Vagina (tissue), 2 donors: ENCODE measurements at places on chromosomes 12 and 14.
A peak's percentile ranks its signal among the peaks of the same experiment; 100 is the strongest.

DNA sequence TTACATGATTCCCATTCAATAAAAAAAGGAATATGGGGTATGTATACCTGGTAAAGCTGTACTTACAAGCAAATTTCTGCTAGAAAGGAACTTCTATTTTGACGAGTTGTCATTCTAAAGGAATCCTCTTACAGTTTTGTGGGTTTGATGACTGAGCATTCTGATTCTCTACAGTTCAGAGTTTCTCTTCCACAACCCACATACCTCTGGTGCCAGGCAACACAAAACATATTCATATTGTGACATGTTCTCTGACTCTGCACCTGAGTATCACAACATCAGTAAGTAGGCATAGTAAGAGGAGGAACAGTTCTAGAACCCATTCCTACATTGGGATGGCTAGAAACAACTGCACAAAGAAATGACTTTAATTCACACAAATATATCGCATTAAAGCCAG is 636.6 kb downstream of the MED13L start:
- DNase-seq, result no peak

DNA sequence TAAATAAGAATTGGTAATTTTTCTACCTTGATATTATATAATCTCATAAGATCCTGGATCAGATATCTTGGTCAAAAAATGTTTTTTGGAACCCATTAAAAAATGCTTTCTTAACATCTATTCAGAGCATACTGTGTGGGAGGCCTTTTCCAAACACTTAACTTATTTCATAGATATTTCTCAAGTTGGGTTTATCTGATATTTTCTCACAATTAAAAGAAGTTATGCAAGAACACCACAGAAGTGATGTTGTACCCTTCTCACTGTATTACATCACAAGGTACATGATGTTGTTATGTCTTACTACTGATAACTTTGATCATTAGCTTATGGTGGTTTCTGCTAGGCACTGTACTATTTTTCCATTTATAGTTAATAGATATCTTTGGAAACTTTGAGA is 23.4 kb upstream of the PRPF39 start:
- no peak for DNase-seq

DNA sequence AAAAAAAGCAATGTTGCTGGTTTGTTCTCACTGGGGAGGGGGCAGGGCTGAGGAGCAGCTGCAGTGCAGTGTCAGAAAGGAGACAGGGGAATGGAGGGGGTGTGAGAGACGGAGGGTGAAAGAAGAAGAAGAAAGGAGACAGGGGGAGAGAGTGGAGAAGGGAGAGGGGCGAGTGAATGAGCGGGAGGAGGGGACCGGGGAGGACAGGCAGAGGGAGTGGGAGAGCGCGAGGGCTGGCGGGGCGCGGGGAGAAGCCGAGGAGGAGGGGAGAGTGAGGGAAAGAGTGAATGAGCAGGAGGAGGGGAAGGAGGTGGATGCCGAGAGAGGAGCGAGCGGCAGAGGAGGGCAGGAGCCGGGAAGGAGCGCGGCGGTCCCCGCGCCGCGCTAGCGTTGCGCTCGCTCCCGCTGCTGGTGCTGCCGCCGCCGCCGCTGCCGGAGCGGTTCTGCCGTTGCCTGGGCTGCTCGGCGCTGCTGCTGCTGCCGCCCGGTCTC is at the start of gene NOVA1:
TSS of gene NOVA1 (minus strand) at position 445 of the 492 bp plus-strand sequence. CDS start 597 bp downstream, outside the sequence.
- DNase-seq, result peak; percentile 87

DNA sequence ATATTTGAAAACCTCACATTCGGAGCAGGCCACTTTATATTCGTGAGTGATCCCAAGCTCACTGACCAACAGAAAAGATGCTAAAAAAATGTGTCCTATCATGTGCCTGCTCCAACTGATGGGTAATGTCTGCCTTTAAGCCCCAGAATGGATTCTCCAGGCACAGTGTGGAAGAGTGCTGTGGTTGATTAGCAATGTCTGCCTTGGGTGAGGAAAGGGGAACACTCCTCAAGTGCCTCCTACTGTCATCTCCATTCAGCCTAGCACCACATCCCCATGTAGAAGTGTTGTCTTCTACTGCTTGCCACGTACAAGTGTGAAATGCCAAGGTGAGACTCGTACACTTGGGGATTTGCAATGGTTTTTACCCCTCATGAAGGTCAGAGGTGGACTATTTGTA is 199.3 kb downstream of the SLC41A2 start:
- no peak for DNase-seq

DNA sequence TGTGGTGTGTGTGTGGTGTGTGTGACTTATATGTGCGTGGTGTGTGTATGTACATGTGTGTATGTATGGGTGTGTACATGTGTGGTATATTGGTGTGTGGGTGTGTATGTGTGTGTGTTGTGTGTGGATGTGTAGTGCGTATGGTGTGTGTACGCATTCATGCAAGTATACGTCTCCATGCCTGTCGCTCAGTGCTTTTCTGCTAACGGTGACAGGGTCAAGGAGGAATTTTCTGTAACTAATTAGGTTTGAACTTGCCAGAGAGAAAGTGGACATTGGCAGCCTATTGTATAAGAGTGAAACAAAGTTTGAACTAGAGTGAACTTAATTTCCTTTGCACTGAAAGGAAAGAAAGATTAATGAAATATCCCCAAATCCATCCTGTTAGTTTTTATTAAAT is 120.9 kb upstream of the GSC start:
- DNase-seq, result no peak

- DNase-seq, result no peak
Measured at GRCh38 chr14:52219488-52220084, 47.9 kb upstream of the PTGDR start.

DNA sequence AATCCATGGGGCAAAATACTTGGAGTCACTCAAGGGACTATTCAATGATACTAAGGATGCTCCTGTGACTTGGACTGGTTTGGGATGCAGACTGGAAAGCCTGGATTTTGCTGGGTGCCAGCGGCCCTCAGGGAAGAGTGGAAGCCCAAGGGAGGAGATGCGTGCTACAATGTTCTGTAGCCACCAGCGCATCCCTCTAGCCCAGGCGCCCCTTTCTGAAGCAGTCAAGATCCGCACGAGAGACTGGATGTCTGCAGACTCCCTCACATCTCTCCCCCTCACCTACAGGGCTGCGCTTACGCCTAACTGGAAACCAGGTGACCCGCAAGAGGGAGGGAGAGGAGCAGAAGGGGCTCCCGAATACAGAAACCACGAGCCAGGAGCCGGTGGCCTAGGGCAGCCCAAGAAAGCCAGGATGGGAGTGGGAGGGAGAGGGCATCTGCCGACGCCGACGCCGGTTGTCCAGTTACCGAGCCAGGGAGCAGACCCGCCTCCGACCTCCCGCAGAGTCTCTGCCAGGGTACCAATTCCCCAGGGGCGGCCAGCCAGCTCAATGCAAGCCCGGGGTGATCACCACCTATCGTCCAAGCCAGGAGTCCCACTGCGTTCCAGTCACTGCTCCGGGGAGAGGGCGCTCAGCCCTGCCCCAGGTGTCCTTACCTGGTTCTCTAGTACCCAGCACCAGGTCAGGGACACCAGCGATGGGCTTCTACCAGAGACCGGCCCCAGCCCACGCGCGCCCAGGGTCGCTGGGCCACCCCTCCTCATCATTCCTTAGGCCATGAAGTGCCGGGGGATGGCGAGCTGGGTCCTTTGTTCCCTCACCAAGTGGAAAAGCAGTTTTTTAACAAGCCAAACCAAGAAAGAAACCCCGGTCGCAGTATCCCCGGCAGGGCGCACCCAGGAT is 1.2 kb downstream of the NTN4 start:
- DNase-seq, result no peak

DNA sequence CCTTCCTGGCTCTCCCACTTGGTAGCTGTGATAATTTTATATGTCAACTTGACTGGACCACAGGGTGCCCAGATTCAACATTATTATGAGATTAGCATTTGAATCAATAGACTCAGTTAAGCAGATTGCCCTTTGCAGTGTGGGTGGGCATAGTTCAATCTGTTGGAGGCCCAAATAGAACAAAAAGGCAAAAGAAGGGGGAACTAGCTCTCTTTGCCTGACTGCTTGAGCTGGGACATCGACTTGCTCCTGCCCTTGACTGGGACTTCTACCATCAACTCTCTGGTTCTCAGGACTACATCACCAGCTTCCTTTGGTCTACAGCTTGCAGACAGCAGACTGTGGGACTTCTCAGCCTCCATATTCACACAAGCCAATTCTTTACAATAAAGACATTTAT is 1189.2 kb downstream of the BCL11B start:
- DNase-seq, result no peak

GRCh38 chr14:93946104-93946503 is 19.0 kb downstream of the FAM181A start:
- no peak for DNase-seq

- no peak for DNase-seq
Measured at GRCh38 chr12:12864243-12864642, 27.1 kb upstream of the GPRC5A start.

- DNase-seq, result no peak
Measured at GRCh38 chr14:103630364-103631108, 1.5 kb downstream of the KLC1 start.

DNA sequence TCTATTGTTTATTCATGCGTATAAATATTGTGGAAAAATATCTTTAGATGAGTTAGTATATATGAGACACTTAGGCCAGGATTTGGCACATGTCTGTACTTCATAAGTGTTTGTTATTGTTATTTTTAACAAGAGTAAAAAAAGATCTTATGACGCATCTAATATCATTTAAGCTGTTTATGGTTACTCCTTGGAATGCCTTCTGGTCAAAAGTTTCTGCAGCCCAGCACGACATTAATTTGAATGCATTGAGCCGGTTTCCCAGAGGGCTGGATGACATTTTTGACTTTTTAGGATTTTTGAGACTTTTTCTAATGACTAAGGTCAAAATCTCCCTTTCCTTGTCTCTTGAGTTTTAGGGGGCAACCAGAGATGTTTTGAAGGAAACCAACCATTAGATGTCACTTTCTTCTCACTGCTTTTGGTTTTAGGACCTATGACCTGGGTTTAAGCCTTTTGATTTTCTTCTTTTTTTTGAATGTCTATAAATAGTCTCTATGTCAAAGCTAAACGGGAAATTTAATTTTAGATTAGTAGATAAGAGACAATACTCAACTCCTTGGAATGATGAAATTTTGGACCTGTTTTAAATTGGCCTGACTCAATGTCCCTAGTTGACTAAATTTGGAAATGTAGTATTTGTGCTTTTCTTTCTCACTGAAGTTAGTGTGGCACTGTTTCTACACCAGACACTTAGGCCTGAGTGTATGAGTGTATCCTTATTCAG is 215.5 kb downstream of the AEBP2 start:
- DNase-seq, result no peak

DNA sequence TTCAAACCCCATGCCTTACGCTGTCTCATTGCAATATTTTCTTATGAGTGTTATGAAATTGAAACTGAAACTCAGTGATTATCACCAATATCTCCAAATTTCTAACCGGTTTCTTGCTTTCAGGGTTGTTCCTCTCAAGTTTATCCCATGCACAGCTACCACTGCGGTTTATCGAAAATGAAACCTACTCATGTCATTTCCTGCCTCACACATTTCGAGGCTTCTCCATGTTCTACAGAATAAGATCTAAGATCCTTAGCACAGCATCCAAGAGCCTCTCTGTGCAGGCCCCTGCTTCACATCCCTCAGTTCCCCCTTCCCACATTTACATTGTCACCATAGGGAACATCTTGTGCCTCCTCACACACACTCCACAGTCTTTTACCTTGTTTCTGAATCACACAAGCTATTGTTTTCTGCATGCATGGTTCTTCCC is 45.5 kb upstream of the FAR2 start:
- no peak for DNase-seq

- no peak for DNase-seq
Measured at GRCh38 chr12:59372956-59373355, 222.9 kb upstream of the SLC16A7 start.

DNA sequence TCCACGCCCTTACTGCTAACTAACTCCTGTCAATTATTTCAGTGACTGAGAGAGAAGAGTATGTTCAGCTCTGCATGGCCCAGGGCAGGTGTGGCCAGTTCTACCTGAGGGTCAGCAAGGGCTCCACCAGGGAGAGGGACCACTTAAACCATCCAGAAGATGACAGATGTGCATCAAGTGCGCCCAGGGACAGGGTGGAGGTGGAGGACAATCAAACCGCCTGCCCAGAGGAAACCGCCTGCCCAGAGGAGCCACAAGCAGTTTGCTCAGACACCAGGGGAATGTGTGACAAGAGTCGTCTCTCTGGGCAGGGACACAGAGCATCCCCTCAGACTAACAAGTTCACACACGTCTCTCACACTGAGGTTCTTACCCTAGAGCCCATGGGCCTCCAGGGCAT is 14.5 kb downstream of the DPF3 start:
- DNase-seq, result no peak

DNA sequence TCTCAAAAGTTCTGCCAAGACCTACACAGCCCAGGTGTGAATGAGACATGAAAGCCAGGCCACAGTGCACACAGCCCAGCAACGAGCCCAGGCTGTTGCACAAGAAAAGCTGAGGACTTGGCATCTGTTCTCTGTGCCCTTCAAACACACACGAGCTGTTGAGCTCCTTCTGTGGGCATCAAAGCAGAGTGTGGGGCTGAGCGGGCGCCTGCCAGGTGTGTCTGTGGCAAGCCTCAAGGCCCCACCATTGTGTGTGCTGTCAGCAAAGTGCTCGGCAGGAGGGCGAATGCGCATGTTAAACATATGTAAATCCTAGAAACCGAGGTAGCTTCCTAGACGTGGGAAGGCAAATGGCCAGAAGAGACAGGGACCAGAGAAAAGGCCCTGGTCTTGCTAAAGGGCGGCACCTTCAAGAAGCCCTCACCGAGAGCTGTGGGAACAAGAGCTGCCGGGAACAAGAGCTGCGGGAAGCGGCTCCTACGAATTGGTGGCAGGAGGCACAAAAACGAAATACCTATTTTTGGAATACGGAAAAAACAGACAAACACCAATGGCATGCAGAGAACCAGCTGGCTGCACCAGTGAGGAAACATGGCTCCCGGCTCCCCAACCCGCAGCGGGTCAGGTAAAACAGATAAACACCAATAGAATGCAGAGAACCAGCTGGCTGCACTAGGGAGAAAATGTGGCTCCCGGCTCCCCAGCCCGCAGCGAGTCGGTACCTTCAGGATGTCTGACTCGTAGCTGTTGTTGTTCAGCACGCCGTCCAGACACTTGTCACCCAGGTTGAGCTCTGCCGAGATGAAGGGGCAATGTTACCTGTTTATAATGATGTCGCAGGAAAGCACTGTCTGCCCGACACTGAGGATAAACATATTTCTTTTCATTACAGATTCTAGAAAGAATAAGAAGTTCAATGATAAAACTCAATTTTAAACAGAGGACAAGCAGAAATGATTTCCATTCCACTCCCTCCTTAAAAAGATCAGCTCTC is 19.0 kb upstream of the GOLGA3 start:
- no peak for DNase-seq

GRCh38 chr14:75277008-75277814 is 1.4 kb upstream of the FOS start:
- DNase-seq, result no peak

GRCh38 chr12:60197589-60197988 is 601.8 kb downstream of the SLC16A7 start:
- no peak for DNase-seq

DNA sequence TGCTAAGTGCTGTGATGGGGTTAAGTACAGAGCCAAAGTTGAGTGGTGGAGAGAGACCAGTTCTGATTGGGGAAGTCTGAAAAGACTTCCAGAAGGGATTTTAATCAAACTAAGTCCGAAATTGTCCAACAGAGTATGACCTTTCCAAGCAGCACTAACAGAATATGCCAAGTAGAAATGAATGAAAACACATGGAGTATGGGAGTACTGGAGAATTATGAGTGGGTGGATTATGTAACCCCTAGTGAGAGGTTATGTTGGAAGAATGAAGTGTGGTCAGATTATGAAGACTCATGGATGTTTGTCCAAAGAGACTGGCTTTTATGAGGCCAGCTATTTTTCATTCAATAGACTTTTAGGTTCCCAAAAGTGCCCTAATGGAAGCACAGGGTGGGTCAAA is 94.0 kb upstream of the PLEKHA5 start:
- DNase-seq, result no peak
